Immature natural killer cell (primary cell): ENCODE measurements at places on chromosomes 6 and 20. TPM values are rescaled to one million over a fixed set of nuclear protein-coding genes. Genes with fewer than 3 reads are reported as not detected.

Gene TBC1D32
- 0.83 TPM for polyA plus RNA-seq

Gene PDE10A
- polyA plus RNA-seq: not detected

Gene TMEM244
- polyA plus RNA-seq: not detected

Gene CTSA
- 119 TPM for polyA plus RNA-seq

Gene CST1
- polyA plus RNA-seq: not detected

Gene PGC
- not detected for polyA plus RNA-seq

Gene SAMD10
- polyA plus RNA-seq: 6.5 TPM

Gene CLVS2
- polyA plus RNA-seq: not detected

Gene LRRN4
- polyA plus RNA-seq: not detected

Gene C6orf58
- polyA plus RNA-seq: not detected

DNA sequence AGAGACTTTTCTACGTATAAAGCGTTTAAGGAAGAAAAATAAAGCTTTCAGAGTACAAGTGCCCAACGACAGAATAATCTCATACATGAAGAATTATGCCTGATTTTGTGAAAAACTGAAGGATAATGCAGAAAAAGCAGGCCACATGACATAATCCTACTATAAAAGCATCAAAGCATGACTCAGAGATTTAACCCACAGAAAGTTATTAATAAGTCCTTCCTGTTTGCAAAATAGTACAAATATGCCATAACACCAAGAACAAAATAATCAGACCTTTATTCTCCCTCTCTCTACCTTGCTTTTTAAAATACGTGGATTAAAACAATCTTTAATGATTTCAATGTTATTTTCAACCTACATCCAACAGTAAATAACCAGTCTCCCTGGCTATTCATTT is 118.6 kb upstream of the BCLAF1 start:
- no peak for DNase-seq

DNA sequence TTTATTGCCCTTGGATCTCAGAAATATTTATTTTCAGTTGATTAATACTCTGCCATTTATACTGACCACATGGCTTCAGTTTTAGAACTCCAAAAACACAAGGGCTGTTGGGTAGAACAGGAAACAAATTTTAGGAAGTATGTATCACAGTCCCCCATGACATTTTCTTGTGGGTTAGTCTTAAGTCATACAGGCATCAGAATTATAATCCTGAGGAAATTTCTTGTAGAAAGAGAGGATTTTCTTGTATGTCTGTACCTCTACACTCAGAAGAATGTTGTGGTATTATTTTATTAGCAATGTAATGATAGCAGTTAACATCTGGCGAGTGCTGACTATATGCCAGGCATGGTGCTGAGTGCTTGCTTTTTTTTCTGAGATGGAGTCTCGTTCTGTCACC is 302.9 kb downstream of the CLIC5 start:
- no peak for DNase-seq

DNA sequence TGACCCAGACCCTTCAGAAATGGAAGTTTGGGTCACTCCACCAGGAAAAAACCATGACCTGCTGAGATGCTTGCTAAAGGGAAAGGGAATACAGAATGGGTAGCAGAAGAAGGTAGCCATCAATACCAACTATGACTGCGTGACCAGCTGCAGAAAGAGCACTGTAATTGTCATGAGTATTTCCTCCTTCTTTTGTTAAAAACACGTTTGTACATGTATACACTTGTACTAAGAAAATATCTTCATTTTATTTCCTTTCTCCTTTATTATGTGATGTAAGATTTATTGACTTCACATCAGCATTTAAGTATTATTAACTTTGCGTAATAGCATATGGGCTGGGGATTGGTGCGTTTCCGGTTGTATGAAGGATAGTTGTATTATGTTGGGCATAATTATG is 12.6 kb upstream of the MUC21 start:
- DNase-seq: no peak

DNA sequence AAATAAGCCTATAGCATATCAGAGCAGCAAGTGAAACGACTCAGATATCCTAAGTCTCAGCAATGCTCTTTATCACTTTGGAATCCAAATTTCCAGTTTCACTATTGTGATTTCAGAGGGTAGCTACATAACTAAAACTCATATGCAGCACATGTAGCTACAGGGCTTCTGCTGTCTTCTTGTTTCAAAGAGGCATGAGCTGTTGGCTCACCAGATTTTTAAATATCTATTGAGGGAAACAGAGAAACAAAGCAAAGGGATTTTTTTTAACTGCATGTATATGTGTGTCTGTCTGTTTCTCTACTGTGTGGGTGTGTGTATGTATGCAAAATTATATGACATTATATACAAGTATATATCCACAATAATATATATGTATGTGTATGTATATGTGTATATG is 258.4 kb downstream of the HDGFL1 start:
- DNase-seq: no peak

- no peak for DNase-seq
Observed at GRCh38 chr20:19758133-19758500, at the start of gene RIN2. Gene RIN2, plus strand, starts transcription at chr20:19758258. Its CDS starts 131,344 bp downstream, at chr20:19889602.

GRCh38 chr6:56348578-56348977 is 101.2 kb upstream of the COL21A1 start:
- DNase-seq: no peak

DNA sequence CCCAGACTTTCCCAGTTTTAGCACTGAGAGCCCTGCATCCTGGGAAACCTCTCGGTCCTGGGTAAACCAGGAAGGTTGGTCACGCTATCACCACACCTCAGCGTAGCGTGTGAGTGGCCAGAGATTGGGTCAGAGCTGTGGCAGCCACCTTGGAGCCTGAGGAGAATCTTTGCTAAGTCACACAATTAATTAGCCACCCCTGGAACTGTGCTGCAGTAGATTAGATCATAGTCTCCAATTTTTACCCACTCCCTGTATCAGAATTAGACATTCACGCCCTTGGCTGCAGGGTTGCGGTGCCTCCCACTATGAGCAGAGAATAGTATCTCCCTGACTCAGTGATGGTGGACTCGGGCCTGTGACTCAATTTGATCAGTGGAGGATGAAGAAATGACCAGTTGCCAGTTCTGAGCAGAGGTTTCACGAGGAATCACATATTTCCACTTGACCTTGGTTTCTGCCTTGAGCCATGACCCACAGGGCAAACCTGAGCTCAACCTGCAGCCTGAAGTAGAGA is 6.0 kb upstream of the PTGIS start:
- no peak for DNase-seq

GRCh38 chr6:10578723-10579122 is 57.6 kb downstream of the GCNT2 start:
- no peak for DNase-seq

DNA sequence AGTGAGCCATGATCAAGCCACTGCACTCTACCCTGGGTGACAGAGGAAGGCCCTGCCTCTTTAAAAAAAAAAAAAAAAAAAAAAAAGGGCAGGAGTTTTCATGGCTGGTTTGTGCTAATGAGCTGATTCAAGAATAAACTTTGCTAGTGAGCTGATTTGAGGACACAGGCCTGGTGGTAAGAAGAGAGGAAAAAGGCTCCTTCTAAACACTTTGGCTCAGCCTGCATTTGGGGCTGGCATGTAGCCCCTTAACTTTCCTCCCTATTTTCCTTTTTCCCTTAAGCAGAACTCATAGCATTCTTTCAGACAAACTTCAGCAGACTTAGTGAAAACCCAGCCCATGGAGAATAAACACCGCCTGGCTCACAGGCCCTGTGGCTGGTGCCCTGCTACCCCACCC is 432.7 kb downstream of the PTPRT start:
- no peak for DNase-seq

- no peak for DNase-seq
Observed at GRCh38 chr6:151482290-151482689, 11.5 kb upstream of the CCDC170 start.

GRCh38 chr6:163314791-163315470 is 99.6 kb upstream of the QKI start:
- no peak for DNase-seq

- no peak for DNase-seq
Observed at GRCh38 chr6:113449051-113449450, 408.1 kb upstream of the MARCKS start.

DNA sequence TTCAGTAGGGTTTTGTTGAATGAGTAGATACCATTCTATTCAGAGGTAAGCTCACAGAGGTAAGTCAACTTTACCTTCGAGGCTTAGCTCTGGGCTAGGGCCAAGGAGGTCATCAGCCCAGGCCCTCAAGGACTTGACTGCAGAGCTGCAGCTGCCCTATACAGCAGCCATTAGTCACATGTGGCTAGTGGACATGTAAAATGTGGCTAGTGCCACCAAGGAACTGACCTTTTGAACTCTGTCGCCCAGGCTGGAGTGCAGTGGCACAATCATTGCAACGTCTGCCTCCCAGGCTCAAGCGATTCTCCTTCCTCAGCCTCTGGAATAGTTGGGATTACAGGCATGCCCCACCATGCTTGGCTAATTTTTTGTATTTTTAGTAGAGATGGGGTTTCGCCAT is 47.9 kb upstream of the EPB41L1 start:
- DNase-seq: no peak

DNA sequence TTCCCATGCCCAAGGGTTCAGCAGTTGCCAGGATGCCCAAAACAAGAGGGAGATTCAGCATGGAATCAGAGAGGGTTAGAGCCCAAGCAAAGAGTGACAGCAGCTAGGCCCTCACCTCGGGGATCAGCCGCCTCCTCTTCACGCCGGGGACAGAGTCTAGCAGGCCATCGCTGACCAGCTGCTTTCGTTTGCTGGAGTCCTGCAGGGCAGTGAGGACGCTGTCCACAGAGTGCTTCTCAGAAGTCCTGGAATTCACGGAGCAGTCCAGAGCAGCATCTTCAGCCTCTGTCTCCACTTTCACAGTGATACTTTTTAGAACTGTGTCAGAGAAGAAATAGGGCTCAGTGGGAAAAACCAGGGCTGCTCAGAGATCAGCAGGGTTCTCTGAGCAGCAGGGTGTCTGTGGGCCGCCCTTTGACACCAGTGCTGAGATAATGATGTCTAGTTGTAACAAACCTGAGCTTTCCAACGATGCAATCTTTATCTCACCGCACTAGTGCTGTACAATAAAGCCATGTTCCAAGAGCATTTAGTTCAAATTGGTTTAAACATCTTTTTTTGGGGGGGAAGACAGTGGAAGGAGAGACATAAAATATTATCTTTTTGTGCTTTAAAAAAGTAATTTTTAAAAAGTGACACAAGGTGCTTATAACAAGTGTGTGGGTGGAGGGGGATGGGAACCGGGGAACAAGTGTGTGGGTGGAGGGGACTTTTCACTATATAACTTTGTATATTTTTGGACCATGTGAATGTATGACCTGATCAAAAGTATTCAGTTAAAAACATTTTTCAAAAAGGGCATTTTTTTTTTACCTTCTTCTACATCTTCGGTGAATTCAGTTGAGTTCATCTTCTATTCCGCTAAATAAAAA is 16.6 kb downstream of the BEND3 start:
- DNase-seq: no peak

DNA sequence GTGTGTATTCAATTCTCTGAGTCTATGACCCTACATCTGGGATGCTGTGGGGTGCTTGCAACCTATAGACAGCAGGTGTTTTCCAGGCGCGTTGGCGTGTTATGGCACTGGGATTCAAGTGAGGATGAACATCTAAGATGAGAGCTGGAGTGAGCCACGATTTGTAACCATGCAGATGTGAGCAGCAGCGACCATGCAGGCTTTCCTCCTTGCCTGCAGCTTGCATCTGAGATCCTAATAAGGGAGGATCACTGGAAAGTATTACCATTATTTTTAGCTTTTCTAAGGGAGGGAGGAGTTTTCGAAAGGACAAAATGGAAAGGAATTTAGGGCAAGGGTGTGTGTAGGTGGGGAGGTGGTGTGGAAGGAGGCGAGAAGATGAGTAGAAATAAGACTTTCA is 216.7 kb downstream of the ATXN1 start:
- no peak for DNase-seq

- DNase-seq: no peak
Observed at GRCh38 chr6:53325785-53326184, 23.0 kb downstream of the ELOVL5 start.

DNA sequence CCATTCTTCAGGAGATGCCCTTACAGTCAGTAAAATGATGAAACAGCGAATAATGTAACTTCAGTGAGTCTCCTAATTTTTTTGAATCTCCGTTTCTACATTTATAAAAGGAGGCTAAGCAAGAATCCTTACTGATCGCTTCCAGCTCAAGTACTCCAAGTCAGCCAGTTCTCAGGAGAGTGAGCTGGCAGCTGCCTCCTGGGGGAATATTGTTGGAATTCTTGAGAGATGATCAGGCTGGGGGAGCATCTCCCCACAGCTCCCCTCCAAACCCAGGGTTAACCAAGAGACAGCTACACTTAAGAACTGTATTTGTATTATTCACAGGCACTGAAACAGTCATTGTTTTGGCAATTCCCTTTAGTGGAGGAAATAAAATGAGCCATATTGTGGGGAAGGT is 89.1 kb upstream of the PCSK2 start:
- DNase-seq: no peak

GRCh38 chr20:1392693-1393506 is at the start of gene FKBP1A:
Gene FKBP1A, minus strand, starts transcription at chr20:1393054. Its CDS starts 56 bp downstream, at chr20:1392998.
- peak; percentile 86 for DNase-seq

GRCh38 chr6:66307490-66307889 is 600.5 kb upstream of the EYS start:
- DNase-seq: no peak

- no peak for DNase-seq
Observed at GRCh38 chr6:40999569-40999968, 39.5 kb downstream of the UNC5CL start.

GRCh38 chr6:143128681-143129015 is 68.0 kb downstream of the AIG1 start:
- DNase-seq: no peak

DNA sequence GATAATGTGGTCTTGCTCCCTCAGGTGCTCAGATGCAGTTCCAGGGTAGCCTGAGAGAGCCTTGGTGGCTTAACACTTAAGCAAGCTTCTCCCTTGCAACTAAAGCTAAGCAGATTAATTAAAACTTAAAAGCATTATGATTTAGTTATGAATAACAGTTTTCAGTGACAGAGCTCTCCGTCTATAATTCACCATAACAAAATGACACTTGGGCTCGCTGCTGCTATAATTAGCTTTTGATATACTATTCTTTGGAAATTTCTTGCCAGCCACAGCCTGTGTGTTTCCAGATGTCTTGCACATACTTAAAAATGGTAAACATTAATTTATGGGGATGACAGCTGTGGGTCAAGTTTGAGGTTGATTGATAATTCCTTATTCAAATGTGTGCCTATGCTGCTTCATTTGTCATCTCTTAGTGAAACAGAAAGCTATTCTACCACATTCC is 380.5 kb downstream of the TFAP2B start:
- no peak for DNase-seq

GRCh38 chr6:3356824-3357420 is 98.2 kb downstream of the PSMG4 start:
- DNase-seq: no peak
